ENCODE measurements at places on chromosomes 16 and 17.

DNA sequence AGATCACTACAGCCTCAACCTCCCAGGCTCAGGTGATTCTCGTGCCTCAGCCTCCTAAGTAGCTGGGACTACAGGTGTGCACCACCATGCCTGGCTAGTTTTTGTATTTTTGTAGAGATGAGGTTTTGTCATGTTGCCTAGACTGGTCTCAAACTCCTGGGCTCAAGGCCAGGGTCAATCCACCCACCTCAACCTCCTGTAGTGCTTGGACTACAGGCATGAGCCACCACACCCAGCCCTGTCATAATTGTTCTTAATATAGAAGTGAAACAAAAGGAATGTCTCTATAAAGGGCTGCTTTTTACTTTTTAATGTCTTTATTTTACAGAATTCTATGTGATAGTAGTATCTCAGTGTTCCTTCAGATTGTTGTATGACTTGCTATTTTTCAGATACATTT is 345.2 kb upstream of the TBX2 start:
- DNase-seq = no peak
- no peaks in the 10 kb centered on the region for H3K27me3 ChIP-seq
- no peaks in the 10 kb centered on the region for H3K36me3 ChIP-seq
- no peak overlapping the region for H3K27ac ChIP-seq
- no peak overlapping the region for H3K4me3 ChIP-seq

- DNase-seq = no peak
- no peak overlapping the region for H3K27ac ChIP-seq
- H3K4me1 ChIP-seq = no peaks in the 10 kb centered on the region
- no peaks in the 10 kb centered on the region for H3K27me3 ChIP-seq
These were observed 9.9 kb downstream of the TSPOAP1 start for GRCh38 chr17:58318627-58319172.

DNA sequence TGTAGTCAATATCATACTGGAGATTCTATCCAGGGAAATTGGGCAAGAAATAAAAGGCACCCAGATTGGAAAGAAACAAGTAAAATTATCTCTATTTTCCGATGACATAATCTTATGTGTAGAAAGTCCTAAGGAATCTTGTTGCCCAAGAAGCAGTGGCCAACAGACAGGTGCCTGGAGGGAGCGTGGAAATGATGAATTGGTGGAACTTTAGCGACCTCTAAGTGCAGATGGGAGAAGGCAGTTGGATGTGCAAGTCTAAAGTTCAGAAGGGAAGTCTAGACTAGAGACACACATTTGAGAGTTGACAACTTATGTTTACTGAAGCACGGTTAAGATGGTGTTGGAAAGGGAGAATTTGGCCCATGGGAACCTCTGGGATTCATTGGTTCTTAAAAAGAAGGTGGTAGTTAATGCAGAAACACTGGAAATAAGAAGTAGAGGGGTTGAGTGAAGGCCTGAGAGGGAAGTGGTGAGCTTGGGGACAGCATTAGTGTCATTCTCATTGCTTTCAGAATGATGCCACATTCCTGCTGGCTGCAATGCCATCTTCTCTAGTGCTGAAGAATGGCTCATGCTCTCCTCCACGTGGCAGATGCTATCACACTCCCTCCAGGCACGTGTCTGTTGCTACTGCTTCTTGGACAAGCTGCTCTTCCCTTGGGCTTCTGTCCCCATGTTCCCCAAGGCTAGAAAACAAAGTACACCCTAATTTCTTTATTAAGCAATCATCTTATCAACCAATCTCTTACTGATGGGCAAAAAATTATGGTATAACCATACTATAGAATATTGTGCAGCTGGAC is 24.0 kb downstream of the TAT start:
- no peak overlapping the region for H3K4me3 ChIP-seq
- H3K4me1 ChIP-seq = no peaks in the 10 kb centered on the region
- no peak for DNase-seq
- no peak overlapping the region for H3K27ac ChIP-seq
- H3K36me3 ChIP-seq = no peaks in the 10 kb centered on the region
- peaks cover 2% of the 10 kb centered on the region for H3K27me3 ChIP-seq

DNA sequence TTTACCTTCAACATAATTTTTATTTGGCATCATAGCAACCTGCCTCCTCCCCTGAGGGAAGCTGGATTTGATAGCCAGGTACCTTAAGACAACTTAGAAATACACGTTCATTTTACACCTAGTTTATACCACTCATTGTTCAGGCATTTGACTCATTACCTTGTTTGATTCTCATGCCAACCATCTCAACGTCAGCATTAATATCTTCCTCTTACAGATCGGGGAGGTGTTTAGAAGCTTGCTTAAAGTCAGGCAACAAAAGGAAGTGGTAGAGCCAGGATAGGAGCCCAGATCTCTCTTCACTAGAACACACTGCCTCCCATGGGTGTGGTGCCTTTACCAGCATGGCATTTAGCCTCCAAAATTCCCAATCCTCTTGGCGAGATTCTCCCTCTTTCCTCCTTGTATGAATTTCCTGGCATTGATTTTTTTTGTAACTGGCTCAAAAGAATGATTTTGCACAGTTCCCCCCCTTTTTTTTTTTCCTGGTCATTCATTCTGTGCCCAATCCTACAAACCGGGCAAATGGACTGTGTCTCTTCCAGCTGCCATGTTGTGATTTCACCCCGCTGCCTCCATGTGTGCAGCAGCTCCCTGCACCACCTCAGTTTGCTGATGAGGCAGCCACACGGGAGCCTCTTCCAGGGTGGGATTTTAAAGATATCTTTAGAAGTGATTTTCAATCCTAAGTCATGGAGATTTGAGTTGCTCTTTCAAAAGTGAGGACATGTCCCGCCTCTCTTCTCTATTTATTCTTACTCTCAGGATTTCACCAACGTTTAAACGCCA is 383.6 kb downstream of the UTP18 start:
- no peak overlapping the region for H3K27ac ChIP-seq
- no peak overlapping the region for H3K4me3 ChIP-seq
- H3K36me3 ChIP-seq = no peaks in the 10 kb centered on the region
- no peak for DNase-seq
- H3K4me1 ChIP-seq = no peaks in the 10 kb centered on the region

- no peaks in the 10 kb centered on the region for H3K27me3 ChIP-seq
- DNase-seq = no peak
- H3K36me3 ChIP-seq = no peaks in the 10 kb centered on the region
These were observed 1.7 kb downstream of the GPRC5C start for GRCh38 chr17:74433421-74434121.

Measured in Panc1 (cell line).